Activated CD8-positive, alpha-beta T cell treated with anti-CD3 and anti-CD28 coated beads for 36 hours (primary cell): ENCODE measurements at places on chromosomes 5 and 9. TPM values are rescaled to one million over a fixed set of nuclear protein-coding genes. Genes with fewer than 3 reads are reported as not detected.

DNA sequence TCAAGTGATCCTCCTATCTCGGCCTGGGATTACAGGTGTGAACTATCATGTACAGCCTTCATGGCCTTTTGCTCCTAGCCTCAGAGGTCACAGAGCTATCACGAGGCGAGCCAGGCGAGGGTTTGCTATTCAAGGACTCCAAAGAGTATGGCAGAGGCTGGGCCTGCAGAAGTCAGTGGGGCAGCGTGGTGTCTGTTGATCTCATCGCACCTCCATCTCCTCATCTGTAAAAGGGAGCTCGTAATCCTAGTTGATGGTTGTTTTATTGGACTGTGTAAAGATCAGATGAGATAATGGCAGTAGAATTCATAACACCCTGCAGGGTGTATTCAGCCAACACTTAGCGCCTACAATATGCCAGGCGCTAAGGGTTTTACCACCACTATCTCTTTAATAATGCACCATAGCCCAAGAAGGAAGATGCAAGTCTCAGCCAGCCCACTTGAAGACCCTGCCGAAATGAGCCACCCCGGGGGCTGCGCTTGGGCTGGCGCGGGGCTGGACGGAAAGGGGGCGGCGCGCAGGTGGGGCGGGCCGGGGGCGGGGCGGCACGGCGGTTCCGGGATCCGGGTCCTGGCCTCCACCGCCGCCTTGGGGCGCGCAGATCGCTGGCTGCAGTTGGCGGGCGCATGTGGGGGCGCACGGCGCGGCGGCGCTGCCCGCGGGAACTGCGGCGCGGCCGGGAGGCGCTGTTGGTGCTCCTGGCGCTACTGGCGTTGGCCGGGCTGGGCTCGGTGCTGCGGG, at the start of gene GALNT12:
GALNT12 (plus strand) TSS at position 601 of the 744 bp plus-strand sequence; CDS start at position 630, 29 bp downstream.
- H3K4me1 ChIP-seq: peaks cover 25% of the 10 kb centered on the region
- peak; percentile 63 for DNase-seq
- H3K27me3 ChIP-seq: peaks cover 2% of the 10 kb centered on the region
- peak within 1 kb of the TSS; percentile 50 for H3K27ac ChIP-seq

DNA sequence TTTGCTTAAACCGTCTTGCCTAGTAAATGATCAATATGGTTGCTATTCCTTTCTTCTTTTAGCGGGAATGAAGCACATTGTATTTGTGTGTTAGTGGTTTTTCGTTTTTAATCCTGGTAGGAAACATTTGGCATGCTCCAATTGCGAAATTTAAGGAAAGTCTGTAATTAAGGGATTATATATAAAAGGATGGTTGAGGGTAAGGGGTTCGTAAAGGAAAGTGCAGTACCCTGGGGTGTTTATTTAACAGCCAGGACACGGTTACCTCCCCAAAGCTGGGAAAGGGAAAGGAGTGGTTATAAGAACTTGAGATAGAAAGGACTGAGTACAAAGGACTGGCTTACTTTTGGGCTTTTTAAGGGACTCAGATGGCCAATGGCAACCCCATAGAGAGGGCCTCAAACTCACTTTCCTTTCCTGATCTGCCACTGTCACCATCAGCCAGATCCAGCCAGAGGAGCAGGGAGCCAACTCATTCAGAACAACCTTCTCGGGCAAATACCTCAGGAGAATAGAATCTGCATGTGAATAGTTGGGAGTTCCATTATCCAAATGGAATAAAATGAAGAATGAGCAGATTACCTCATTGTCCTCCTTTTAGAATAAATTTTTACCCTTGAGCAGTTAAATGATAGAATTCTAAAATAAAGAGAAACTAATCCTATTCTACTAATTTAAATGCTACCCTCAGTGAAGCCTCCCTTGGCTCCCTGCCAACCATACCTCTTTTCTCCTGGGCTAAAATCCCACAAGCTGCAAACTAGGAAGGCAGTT, 117.7 kb downstream of the SNCAIP start:
- peaks cover 3% of the 10 kb centered on the region for H3K27me3 ChIP-seq
- H3K4me3 ChIP-seq: no peak overlapping the region
- H3K36me3 ChIP-seq: no peaks in the 10 kb centered on the region
- no peaks in the 10 kb centered on the region for H3K4me1 ChIP-seq

- peaks cover 7% of the 10 kb centered on the region for H3K4me1 ChIP-seq
- no peak overlapping the region for H3K4me3 ChIP-seq
- no peak for DNase-seq
- no peaks in the 10 kb centered on the region for H3K27me3 ChIP-seq
- peaks cover 3% of the 10 kb centered on the region for H3K36me3 ChIP-seq
Measured at GRCh38 chr5:138944527-138945322, 69.6 kb upstream of the LRRTM2 start.

GRCh38 chr9:131868766-131869165, 128.9 kb upstream of the RAPGEF1 start:
- no peaks in the 10 kb centered on the region for H3K27me3 ChIP-seq
- no peak overlapping the region for H3K4me3 ChIP-seq
- no peak for DNase-seq
- H3K36me3 ChIP-seq: no peaks in the 10 kb centered on the region

The IL13 gene
- 4.8 TPM for total RNA-seq

The GBGT1 gene
- total RNA-seq: 4.1 TPM

The NDFIP1 gene
- total RNA-seq: 93.8 TPM

- no peaks in the 10 kb centered on the region for H3K36me3 ChIP-seq
- H3K27me3 ChIP-seq: peaks cover 2% of the 10 kb centered on the region
- no peak overlapping the region for H3K4me3 ChIP-seq
- no peak for DNase-seq
- H3K27ac ChIP-seq: no peak overlapping the region
- no peaks in the 10 kb centered on the region for H3K4me1 ChIP-seq
Measured at GRCh38 chr9:70073193-70073592, 29.5 kb downstream of the MAMDC2 start.

GRCh38 chr9:109880276-109881169, 100.5 kb downstream of the PALM2AKAP2 start:
- DNase-seq: peak; percentile 46
- no peaks in the 10 kb centered on the region for H3K4me1 ChIP-seq
- no peak overlapping the region for H3K27ac ChIP-seq
- H3K27me3 ChIP-seq: peaks cover 3% of the 10 kb centered on the region
- no peaks in the 10 kb centered on the region for H3K36me3 ChIP-seq

GRCh38 chr9:91714020-91714806, 235.8 kb downstream of the ROR2 start:
- peak overlapping the region; percentile 47 for H3K4me3 ChIP-seq
- no peaks in the 10 kb centered on the region for H3K36me3 ChIP-seq
- H3K4me1 ChIP-seq: peaks cover 7% of the 10 kb centered on the region
- no peak overlapping the region for H3K27ac ChIP-seq

GRCh38 chr5:177096162-177097015, 9.7 kb downstream of the FGFR4 start:
- no peak overlapping the region for H3K4me3 ChIP-seq
- no peaks in the 10 kb centered on the region for H3K27me3 ChIP-seq
- no peaks in the 10 kb centered on the region for H3K36me3 ChIP-seq
- no peak for DNase-seq
- H3K4me1 ChIP-seq: no peaks in the 10 kb centered on the region

GRCh38 chr5:9834871-9835770, 205.0 kb upstream of the TAS2R1 start:
- H3K27ac ChIP-seq: no peak overlapping the region
- no peak overlapping the region for H3K4me3 ChIP-seq
- H3K36me3 ChIP-seq: no peaks in the 10 kb centered on the region

DNA sequence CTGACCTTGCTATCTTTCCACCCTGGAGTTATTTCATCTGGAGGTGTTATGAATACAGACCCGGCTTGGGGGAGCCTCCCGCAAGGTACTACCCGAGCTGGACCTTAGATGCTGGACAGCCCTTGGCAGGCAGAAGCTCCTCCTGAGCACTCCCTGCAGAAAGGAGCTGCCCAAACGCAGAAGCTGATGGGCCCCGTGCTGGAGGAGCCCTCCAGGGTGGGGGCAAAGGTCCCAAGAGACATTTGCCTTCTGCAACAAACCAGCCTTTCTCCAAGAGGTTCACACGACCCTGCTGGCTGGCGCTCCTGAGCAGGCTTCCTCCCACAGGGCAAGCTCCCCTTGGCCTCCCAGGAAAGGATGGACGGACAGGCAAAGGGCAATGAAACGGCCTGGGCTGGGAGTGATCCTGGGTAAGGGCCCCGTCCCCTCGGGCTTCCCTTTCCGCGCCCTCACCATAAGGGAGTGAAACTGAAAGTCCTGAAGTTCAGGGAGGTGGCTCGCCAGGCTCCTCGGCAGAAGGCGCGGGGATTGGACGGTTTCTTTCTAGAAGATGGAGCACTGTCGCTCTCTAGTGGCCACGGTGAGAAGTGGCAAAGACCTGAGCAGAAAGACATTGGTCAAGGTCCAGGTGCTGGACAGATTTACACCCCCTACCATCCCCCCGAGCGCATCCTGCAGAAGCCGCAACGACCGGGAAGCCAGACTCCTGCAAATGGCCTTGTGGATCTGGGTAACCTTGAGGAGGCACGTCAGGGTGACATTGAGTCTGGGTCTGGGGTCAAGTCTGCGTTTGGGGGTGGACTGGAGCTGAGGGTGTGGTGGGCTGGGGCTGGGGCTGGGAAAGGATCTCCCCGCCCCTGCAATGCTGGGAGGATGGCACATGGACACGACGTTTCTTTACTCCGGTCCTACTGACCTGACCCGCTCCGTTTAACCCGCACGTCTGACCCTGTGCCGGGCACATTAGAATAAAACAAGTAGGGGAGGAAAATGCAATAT, 56.4 kb downstream of the NEURL1B start:
- H3K4me3 ChIP-seq: peak overlapping the region; percentile 78
- peak overlapping the region; percentile 80 for H3K27ac ChIP-seq
- H3K4me1 ChIP-seq: peaks cover 19% of the 10 kb centered on the region
- peaks cover 15% of the 10 kb centered on the region for H3K27me3 ChIP-seq
- no peaks in the 10 kb centered on the region for H3K36me3 ChIP-seq
- peak; percentile 89 for DNase-seq

GRCh38 chr5:119264186-119264585, 91.6 kb upstream of the TNFAIP8 start:
- H3K27me3 ChIP-seq: no peaks in the 10 kb centered on the region
- no peak overlapping the region for H3K4me3 ChIP-seq

DNA sequence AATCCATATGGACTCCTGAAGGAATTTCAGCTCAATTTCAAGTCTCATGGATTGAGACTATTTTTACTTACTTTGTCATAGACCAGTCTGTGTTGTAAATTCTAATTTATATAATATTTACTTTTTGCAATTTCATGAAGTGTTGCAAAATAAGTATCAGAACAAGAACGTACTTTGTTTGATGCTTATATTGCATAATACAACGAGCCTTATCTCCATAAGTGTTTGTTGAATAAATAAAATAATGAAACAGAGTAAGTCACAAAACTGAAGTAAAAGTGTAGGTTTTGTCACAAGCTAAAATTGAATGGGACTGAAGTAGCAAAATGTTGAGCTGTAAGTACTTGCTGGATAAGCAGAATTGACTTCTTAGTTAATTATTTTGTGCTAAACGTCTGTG, 3.0 kb upstream of the LIFR start:
- H3K27ac ChIP-seq: no peak overlapping the region
- H3K4me3 ChIP-seq: no peak overlapping the region
- DNase-seq: no peak
- H3K36me3 ChIP-seq: no peaks in the 10 kb centered on the region

DNA sequence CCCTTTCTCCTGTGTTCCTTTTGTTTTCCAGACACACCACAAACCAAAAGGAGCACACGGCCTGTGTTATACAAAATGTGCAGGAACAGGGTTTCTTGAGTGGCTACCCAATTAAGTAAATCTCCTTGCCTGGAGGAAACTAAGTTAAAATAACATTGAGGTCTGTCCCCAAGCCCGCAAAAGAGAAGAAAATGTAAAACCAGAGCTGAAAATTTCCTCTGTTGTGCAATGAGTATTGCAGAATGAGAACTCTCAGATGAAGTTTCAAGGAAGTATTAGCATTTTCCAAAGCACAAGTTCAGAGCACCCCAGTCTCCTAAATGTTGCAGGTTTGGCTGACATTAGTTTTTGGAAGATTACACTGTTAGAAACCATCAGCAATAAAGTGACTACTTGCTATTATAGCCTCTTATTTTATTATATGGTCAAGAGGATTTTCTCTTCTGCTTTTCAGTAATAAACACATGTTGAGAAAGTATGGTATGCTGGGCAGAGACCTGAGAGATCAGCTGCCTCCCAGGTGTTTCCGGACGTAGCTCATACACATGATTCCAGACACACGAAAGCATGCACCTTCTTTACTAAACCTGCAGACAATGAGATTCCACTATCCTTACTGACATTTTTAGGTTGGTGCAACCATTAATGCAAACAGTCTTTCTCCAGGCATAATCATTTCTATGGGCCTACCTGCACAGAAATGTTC, 161.3 kb downstream of the SNCAIP start:
- H3K36me3 ChIP-seq: no peaks in the 10 kb centered on the region
- H3K4me1 ChIP-seq: no peaks in the 10 kb centered on the region
- no peak for DNase-seq
- no peak overlapping the region for H3K27ac ChIP-seq

The CENPH gene
- total RNA-seq: 98.6 TPM

- peaks cover 15% of the 10 kb centered on the region for H3K36me3 ChIP-seq
- H3K4me3 ChIP-seq: no peak overlapping the region
- no peak for DNase-seq
- no peaks in the 10 kb centered on the region for H3K27me3 ChIP-seq
Measured at GRCh38 chr9:99016681-99017387, 73.1 kb downstream of the COL15A1 start.

DNA sequence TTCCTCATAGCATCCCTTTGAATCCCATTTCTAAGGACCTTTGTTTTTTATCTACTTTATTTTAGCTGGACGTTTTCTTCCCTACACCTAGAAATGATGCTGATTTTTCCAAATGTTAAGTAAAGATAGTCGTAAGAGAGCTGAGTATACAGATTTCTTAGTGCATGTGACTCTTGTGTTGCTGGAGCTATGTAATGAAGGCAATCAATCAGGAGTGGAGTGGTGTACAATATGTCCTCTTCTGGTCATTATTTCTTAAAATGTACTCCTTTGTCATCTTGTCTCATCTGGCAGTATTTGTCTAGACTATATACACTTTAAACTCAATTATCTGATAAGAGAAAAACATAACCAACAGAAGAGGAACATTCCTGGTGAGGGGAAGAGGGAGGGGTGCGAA, 13.5 kb downstream of the GAPT start:
- H3K27ac ChIP-seq: no peak overlapping the region
- H3K36me3 ChIP-seq: no peaks in the 10 kb centered on the region
- H3K27me3 ChIP-seq: no peaks in the 10 kb centered on the region

- no peaks in the 10 kb centered on the region for H3K4me1 ChIP-seq
- DNase-seq: no peak
- H3K27me3 ChIP-seq: no peaks in the 10 kb centered on the region
- H3K27ac ChIP-seq: no peak overlapping the region
- H3K4me3 ChIP-seq: no peak overlapping the region
- no peaks in the 10 kb centered on the region for H3K36me3 ChIP-seq
Measured at GRCh38 chr9:29437526-29437925, 1864.2 kb upstream of the C9orf72 start.

DNA sequence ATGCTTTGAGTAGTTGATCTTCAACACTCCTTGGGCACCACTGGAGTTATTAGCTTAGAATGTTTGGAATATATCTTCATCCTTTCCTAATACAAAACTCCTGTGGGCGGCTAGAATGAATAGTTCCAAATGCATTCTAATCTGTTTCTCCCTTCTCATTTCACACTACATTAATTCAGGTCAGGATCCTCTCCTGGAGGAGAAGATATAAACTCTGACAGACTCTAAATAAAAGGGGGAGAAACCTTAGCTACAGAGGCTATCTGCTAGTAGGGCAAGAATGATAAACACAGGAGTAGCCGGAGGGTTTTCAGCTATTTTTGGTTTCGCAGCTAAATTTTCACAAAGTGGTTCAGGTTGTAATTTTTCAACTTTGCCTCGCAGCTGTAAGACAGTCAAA, 45.2 kb upstream of the FAM240B start:
- H3K4me1 ChIP-seq: no peaks in the 10 kb centered on the region
- H3K27ac ChIP-seq: no peak overlapping the region
- no peaks in the 10 kb centered on the region for H3K36me3 ChIP-seq
- H3K4me3 ChIP-seq: no peak overlapping the region
- DNase-seq: no peak
- H3K27me3 ChIP-seq: peaks cover 2% of the 10 kb centered on the region
